Gastroesophageal sphincter (tissue), 4 donors: ENCODE measurements at places on chromosomes 1 and 21. TPM values are rescaled to one million over a fixed set of nuclear protein-coding genes. Genes with fewer than 3 reads are reported as not detected.

DNA sequence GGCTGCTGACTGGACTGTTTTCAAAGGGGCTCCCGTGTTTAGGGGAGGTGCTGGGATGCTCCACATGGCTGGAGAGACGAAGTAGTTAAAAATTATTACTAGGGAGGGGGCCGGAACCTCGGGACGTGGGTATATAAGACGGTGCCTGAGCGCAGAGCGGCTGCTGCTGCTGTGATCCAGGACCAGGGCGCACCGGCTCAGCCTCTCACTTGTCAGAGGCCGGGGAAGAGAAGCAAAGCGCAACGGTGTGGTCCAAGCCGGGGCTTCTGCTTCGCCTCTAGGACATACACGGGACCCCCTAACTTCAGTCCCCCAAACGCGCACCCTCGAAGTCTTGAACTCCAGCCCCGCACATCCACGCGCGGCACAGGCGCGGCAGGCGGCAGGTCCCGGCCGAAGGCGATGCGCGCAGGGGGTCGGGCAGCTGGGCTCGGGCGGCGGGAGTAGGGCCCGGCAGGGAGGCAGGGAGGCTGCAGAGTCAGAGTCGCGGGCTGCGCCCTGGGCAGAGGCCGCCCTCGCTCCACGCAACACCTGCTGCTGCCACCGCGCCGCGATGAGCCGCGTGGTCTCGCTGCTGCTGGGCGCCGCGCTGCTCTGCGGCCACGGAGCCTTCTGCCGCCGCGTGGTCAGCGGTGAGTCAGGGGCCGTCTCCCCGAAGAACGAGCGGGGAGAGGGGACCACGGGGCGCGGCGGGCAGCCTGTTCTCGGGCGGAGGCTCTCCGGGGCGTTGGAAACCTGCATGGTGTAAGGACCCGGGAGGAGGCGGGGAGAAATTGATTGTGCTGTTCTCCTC lies at the start of gene CHODL:
Gene CHODL, plus strand, starts transcription at position 163 of the 793 bp plus-strand sequence. Its CDS starts 391 bp downstream, at position 554.
- ATAC-seq = peak; percentile 22

DNA sequence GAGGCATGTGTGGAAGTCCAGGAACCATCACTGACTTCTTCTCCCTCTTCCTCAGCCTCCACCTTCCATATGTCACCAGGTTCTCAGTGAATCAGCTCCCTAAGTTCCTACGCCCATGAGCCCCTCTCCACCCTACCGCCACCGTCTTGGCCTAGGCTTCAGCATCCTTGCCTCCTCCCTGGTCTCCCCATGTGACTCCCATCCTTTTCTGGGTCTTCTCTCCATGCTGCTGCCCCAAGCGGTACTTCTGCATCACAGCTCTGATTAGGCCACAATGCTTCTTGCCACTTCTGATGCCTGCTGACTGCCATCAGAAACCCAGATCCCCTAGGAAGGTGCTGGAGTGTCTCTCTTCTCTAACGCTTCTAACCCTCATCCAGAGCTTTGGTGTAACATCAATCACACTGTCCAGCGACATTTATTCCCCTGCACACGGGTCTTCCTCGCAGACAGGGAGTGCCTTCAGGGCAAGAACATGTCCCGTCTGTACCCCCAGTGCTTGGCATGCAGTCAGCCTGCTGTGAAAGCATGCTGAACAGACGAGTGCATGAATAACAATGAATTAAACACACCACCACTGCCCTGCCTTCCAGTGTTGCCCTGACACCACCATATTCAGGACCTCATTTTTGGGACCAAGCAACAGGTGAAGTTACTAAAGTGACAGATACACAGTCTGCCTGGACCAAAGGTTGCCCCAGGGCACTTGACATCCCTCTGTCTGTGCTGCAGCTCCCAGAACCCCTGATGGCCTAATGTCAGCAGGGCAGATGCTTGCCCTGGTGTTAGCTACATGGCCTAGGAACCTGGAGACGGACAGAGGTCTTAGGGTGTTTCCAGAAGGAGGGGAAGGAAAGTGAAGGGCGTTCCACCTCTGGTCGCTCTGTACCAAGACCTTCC lies 158.7 kb upstream of the EDN2 start:
- no peak for ATAC-seq

DNA sequence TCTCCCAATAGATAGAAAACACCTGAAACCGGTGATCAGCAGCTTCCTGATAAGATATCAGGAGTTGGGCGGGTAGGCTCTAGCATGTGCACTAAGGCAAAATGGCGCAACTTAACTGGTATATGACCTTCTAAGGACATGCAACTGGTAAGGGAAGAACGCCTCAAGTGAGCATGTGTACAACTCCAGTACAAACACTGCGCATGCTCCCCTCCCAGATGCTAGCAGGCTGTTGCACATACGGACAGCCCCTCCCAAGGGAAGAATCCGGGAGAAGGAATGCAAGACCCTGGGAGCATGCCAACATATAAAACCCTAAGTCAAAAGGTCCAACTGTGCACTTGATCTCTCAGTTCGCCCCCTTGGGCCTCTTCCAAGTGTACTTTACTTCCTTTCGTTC lies 110.8 kb downstream of the TSEN15 start:
- ATAC-seq = no peak

DNA sequence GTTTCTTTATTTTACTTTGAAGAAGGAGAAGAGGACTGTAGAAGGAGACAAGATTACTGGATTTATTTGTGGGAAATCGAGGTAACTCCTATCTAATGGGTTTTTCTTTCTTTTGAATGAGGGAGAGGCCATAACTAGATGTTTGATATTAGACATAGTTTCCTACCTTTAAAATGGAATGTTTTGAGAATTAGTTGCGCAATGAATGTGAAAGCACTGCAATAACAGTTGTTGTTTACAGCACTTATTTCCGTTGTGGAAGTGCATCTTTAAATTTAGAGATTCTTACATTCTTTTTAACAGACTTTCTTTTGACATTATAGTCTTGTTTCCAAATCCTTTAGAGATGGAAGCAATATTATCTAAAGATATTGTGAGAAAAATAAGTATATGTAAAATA lies 229.0 kb downstream of the SRGAP2C start:
- no peak for ATAC-seq

- ATAC-seq = no peak
Measured at GRCh38 chr1:240784776-240785175, 172.8 kb upstream of the GREM2 start.

GRCh38 chr1:70475023-70475422 lies 64.0 kb downstream of the CTH start:
- ATAC-seq = no peak

DNA sequence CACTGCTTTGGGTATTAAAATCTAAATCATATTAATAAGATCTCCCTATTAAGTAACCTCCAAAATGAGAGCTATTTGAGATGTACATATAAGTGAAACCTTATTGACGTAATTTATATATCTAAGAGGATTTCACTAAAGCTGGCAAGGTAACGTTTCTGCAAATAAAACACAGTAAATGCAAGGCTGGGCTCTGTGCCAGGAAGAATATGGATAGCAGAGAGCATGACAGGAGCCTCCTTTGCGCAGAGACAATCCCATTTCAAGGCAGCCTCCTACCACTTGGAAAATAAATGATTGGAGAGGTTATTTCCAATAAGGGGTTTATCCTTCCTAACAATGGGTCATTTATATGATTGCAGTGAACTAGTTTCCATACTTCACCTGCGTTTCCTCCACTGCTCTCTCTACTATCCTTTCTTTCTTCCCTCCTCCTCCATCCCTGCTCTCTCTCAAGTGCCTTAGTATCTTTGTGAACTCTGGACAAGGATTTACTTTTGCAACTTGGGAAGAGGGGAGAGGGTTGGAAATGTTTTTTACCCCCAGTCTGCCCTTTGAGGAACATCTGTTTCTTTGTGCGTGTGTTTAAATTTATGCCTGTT lies 3.0 kb upstream of the NFIA start:
- no peak for ATAC-seq

GRCh38 chr1:40768146-40768990 lies 15.2 kb upstream of the KCNQ4 start:
- ATAC-seq = no peak

DNA sequence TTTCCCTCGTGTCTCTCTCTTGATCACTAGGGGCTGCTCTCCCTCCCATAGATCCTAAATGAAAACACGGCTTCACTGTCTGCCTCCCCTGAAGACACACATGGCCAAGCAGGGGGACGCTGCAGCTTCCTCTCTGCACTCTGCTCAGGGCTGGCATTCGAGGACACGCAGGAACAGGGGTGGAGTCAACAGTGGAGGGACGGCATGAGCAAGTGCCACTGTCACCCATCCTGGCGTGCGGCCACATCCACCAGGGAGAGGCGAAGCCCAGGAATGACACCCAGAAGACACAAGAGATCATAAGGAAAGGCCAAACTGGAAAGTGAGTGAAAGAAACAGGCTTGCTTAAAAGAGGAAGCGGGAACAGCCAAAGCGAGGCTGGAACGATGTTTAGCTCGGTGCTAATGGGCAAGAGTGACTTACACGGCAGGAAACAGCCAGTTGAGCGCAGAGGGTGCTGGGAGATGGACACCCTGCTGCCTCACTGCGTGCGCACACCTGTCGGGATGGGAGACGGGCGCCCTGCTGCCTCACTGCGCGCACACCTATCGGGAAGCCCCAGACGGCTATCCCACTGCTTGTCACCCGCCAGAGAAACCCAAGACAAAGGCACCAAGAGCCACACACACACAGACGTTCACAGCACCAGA lies 13.6 kb upstream of the C1QTNF12 start:
- no peak for ATAC-seq

GRCh38 chr1:96072021-96072420 lies 649.6 kb upstream of the PTBP2 start:
- no peak for ATAC-seq

GRCh38 chr1:11498956-11499594 lies 20.1 kb downstream of the DISP3 start:
- ATAC-seq = no peak

GRCh38 chr1:33872683-33873082 lies 8.8 kb downstream of the HMGB4 start:
- no peak for ATAC-seq

GRCh38 chr1:7339953-7340352 lies 431.1 kb upstream of the VAMP3 start:
- no peak for ATAC-seq

DNA sequence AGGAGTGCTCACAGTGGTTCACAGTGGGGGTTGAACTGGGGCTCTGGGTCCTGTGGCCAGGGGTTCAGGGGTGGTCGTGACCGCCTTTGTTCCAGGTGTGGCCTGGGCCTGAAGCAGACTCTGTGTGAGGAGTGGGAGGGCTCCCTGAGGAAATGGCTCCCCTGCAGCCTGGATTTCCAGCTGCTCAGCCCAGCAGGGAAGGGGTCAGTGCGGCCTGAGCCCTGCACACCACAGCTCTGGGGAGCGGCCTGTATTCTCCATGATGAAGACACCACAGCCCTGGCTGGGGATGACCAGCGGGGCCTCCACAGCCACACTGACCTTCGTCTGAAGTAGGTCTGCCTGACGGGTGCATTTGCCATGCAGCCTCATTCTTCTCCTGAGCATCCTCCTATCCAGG lies 16.7 kb downstream of the PYCR2 start:
- no peak for ATAC-seq

- no peak for ATAC-seq
Measured at GRCh38 chr1:116986421-116987255, 14.9 kb upstream of the CD101 start.

GRCh38 chr1:154533952-154534844 lies 24.3 kb downstream of the UBE2Q1 start:
- no peak for ATAC-seq

Gene GUCA2A
- not detected for total RNA-seq

Gene CSMD2
- total RNA-seq = 0.22 TPM

Gene PWP2
- 3.4 TPM for total RNA-seq

Gene FLG2
- not detected for total RNA-seq

Gene KANK4
- total RNA-seq = 0.16 TPM

Gene KRTAP19-2
- total RNA-seq = not detected

Gene ADCY10
- not detected for total RNA-seq
